ENCODE measurements at places on chromosomes 13 and 19. TPM values are rescaled to one million over a fixed set of nuclear protein-coding genes. Genes with fewer than 3 reads are reported as not detected.

- DNase-seq, result no peak
- H3K36me3 ChIP-seq, result no peaks in the 10 kb centered on the region
- no peaks in the 10 kb centered on the region for H3K27me3 ChIP-seq
- H3K4me1 ChIP-seq, result peaks cover 2% of the 10 kb centered on the region
Observed at GRCh38 chr19:15441317-15441716, 8.4 kb downstream of the WIZ start.

DNA sequence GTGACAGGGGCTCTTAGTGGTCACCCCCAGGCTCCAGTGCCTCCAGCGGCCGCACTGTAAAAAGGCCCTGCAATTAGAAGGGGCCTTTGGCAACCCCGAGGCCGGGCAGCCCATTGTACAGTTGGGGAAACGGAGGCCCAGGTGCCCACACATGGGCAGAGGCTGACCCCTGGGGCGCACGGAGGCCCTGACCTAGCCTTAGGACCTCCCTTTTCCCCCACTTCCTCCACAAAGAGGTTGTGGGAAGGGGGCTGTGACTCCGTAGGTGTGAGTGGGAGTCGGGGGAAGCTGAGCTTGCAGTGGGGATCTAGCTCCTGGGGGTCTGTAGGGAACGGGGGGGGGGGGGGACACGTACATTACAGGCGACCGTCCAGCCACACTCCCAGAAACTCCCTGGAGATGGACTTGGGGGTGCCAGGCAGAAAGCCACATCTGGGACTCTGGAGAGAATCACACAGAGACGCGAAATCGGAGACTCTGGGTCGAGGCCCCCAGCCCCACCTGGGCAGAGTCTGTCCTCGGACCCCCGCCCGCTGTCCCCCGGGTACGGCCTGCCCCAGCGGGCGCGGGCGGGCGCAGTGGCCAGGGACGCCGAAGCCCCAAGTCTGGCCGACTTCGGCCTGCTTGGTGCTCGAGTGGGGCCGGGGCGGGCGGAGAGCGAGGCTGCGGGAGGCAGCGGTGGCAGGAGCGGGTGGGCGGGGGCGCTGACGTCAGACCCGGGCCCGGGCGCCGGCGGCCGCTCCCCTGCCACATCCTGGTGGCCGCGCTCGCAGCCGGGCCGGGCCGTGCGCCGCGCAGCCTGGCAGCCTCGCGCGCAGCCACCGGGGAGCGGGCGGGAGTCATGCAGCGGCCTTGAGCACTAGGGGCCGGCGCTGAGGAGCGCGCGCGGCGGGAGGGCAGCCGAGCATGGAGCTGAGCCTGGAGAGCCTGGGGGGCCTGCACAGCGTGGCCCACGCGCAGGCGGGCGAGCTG lies at the start of gene ONECUT3:
Gene ONECUT3, plus strand, starts transcription at position 750 of the 972 bp plus-strand sequence. Its CDS starts 157 bp downstream, at position 907.
- H3K27ac ChIP-seq, result no peak within 1 kb of the TSS
- H3K27me3 ChIP-seq, result peaks cover 54% of the 10 kb centered on the region
- H3K36me3 ChIP-seq, result no peaks in the 10 kb centered on the region
- DNase-seq, result no peak

DNA sequence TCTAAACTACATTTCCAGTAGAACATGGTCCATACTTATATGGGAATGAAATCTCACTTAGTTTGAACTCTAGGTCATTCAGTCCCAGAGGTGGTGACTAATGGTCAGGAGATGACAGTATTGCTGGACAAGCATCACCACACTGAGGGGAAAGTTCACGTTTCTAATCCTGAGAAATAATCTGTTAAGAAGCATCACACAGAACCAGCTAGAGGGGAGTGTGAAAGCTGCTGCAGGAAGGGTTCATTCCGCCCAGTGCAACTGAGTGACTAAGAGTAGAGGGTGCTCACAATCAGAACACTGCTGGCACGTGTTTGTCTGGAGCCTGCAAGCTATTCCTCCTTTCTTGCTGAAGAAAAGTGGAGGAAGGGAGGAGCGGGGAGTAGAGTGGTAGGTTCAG lies 2.7 kb downstream of the COL4A1 start:
- no peaks in the 10 kb centered on the region for H3K4me1 ChIP-seq
- H3K36me3 ChIP-seq, result no peaks in the 10 kb centered on the region
- H3K27me3 ChIP-seq, result peaks cover 59% of the 10 kb centered on the region

GRCh38 chr19:11177592-11177991 lies 19.8 kb downstream of the KANK2 start:
- no peak for DNase-seq
- H3K4me3 ChIP-seq, result no peak overlapping the region
- H3K27me3 ChIP-seq, result peaks cover 2% of the 10 kb centered on the region
- no peak overlapping the region for H3K27ac ChIP-seq
- H3K36me3 ChIP-seq, result no peaks in the 10 kb centered on the region
- H3K4me1 ChIP-seq, result peaks cover 11% of the 10 kb centered on the region

DNA sequence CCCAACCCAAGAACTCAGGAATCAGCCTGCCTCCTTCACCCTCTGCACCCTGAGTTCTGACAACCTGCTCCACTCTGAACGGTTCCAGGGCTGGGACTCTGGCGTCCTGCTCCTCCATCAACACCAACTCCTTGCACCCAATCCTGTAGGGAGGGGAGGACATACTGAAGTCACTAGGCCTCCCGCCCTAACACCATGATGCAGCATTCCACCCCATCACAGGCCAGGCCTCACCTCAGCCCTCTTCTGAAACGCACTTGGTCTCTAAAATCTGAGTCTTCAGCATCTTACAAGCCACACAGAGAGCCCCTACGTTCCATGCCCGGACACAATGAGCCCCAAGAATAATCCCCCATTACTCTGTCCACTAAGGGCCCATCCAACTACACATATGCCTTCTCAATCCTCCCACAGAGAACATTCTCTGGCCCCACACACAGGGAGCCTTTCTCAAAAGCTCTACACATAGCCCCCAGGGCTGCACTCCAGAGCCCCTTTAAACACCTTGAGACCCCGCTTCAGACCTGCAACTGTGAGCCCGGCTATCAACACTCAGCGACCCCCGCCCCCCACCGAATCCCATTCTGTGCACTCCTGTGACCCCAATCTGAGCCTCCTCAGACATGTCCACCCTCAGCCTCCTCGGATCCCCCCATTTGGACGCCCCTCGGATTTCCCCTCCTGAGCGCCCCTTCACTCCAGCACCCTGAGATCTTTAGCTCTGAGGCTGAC lies 567 bp downstream of the ALKBH6 start:
- peak overlapping the region; percentile 97 for H3K27ac ChIP-seq
- peaks cover 11% of the 10 kb centered on the region for H3K36me3 ChIP-seq
- H3K4me1 ChIP-seq, result peaks cover 31% of the 10 kb centered on the region
- DNase-seq, result peak; percentile 14

GRCh38 chr13:44972956-44973581 lies 16.2 kb downstream of the NUFIP1 start:
- no peak overlapping the region for H3K27ac ChIP-seq
- H3K4me1 ChIP-seq, result no peaks in the 10 kb centered on the region
- DNase-seq, result no peak
- H3K27me3 ChIP-seq, result no peaks in the 10 kb centered on the region
- H3K4me3 ChIP-seq, result no peak overlapping the region

- DNase-seq, result no peak
- H3K4me1 ChIP-seq, result no peaks in the 10 kb centered on the region
- no peak overlapping the region for H3K27ac ChIP-seq
- H3K4me3 ChIP-seq, result no peak overlapping the region
- no peaks in the 10 kb centered on the region for H3K27me3 ChIP-seq
- no peaks in the 10 kb centered on the region for H3K36me3 ChIP-seq
Observed at GRCh38 chr13:64910096-64910495, 2320.0 kb downstream of the PCDH9 start.

GRCh38 chr13:75637181-75637750 lies 1.1 kb downstream of the LMO7 start:
- peak overlapping the region; percentile 73 for H3K4me3 ChIP-seq
- H3K27me3 ChIP-seq, result peaks cover 18% of the 10 kb centered on the region
- no peaks in the 10 kb centered on the region for H3K36me3 ChIP-seq
- peak; percentile 5 for DNase-seq
- H3K4me1 ChIP-seq, result peaks cover 8% of the 10 kb centered on the region

GRCh38 chr19:13926715-13927114 lies 11.5 kb downstream of the PODNL1 start:
- no peak overlapping the region for H3K27ac ChIP-seq
- DNase-seq, result no peak
- no peak overlapping the region for H3K4me3 ChIP-seq
- H3K4me1 ChIP-seq, result no peaks in the 10 kb centered on the region
- peaks cover 22% of the 10 kb centered on the region for H3K36me3 ChIP-seq

GRCh38 chr19:16161840-16162239 lies 11.5 kb downstream of the CIB3 start:
- no peaks in the 10 kb centered on the region for H3K27me3 ChIP-seq
- H3K4me3 ChIP-seq, result no peak overlapping the region
- peaks cover 5% of the 10 kb centered on the region for H3K36me3 ChIP-seq

DNA sequence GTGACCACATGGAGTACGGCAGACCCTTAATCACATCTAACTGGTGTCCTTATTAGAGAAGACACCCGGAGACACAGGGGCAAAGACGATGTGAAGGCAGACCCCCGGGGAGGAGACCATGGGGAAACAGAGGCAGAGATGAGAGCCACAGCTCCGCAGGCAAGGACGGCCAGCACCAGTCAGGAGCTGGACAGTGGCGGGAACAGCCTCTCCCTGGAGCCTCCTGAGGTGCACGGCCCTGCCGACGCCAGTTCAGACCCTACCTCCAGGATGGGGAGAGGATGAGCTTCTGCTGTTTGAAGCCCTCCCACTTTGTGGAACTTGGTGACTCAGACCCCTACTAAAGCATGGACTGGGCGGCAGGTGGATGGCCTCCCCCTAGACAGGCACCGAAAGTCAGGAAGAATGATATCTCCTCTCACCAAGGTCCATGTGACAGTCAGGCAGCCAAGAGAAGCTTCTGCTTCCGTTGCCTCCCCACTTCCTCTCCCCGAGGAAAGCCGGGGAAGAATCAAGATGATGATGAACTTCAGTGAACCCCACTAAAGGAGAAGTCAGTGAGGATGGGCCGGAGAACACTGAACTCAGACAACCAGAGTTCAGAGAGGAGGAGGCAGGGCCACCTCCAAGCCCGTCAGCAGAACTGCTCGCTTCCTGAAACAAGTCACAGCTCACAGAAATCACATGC lies 25.4 kb downstream of the RAB20 start:
- no peak for DNase-seq
- no peaks in the 10 kb centered on the region for H3K27me3 ChIP-seq
- no peak overlapping the region for H3K27ac ChIP-seq
- H3K36me3 ChIP-seq, result no peaks in the 10 kb centered on the region
- no peak overlapping the region for H3K4me3 ChIP-seq

DNA sequence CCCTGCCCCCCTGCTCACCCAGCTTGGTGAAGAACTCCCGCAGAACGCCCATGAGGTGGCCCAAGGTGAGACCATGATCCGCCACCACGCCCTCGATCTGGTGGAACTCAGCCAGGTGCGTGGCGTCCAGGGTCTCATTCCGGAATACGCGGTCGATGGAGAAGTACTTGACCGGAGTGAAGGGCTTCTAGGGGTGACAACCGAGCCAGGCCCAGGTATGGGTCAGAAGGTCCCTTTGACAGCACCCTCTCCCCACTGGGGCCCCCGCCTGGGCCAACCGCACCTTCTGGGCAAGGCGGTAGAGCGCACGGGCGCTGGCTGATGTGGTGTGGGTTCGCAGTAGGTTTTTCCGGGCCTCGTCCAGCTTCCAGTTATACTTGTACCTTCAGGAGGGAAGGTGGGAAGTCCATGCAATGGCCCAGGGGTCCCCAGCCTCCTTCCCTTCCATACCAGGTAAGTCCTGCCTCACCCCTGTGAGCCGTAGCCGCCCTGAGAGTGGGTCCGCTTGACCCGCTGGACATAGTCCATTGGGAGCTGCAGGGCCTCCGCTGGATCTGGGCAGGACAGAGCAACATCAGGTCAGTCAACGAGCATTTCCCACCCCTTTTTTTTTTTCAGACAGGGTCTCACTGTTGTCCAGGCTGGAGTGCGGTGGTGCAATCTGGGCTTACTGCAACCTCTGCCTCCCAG lies 5.7 kb upstream of the SYCE2 start:
- peaks cover 3% of the 10 kb centered on the region for H3K4me1 ChIP-seq
- H3K4me3 ChIP-seq, result no peak overlapping the region
- peaks cover 60% of the 10 kb centered on the region for H3K36me3 ChIP-seq
- H3K27ac ChIP-seq, result no peak overlapping the region
- no peaks in the 10 kb centered on the region for H3K27me3 ChIP-seq
- DNase-seq, result no peak

GRCh38 chr13:77377016-77377415 lies 50.1 kb upstream of the MYCBP2 start:
- H3K4me3 ChIP-seq, result no peak overlapping the region
- H3K36me3 ChIP-seq, result no peaks in the 10 kb centered on the region
- H3K27me3 ChIP-seq, result no peaks in the 10 kb centered on the region
- DNase-seq, result no peak
- no peak overlapping the region for H3K27ac ChIP-seq

DNA sequence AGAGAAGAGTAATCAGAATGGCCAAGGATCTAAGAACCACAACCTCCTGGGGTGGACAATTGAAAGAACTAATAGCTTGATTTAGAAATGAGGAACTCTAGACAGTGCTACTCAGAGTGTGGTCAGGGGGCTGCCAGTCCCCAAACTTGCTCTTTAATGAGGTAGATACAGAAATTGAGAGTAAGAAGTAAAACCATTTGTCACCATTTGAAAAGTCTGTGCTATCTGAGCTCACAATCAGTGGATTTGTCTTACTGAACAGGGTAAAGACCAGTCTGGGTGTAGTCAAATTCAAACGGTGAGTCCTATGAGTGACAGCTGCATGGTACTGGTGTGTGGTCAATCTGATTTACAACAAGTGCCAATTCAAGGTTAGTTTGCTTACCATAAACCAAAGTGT lies 118.9 kb downstream of the KL start:
- peaks cover 2% of the 10 kb centered on the region for H3K27me3 ChIP-seq
- H3K36me3 ChIP-seq, result no peaks in the 10 kb centered on the region
- H3K4me3 ChIP-seq, result no peak overlapping the region
- no peak overlapping the region for H3K27ac ChIP-seq

- H3K36me3 ChIP-seq, result peaks cover 2% of the 10 kb centered on the region
- H3K27ac ChIP-seq, result no peak overlapping the region
- H3K27me3 ChIP-seq, result peaks cover 1% of the 10 kb centered on the region
- DNase-seq, result no peak
- no peak overlapping the region for H3K4me3 ChIP-seq
Observed at GRCh38 chr19:20367811-20368294, 197.7 kb downstream of the ZNF737 start.

DNA sequence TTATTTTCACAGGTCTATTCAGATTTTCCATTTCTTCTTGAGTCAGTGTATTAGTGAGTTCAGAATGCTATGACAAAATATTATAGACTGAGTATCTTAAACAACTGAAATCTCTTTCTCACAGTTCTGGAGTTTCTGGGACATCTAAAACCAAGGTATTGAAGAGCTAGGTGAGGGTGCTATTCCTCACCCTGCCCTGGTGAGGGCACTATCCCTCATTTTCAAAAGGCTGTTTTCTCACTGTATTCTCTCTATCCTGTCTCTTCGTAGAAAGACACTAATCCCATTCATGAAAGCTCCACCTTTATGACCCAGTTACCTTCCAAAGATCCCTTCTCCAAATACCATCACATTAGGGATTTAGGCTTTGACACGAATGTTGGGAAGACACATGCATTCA lies 1617.1 kb downstream of the PCDH9 start:
- no peaks in the 10 kb centered on the region for H3K36me3 ChIP-seq
- no peak overlapping the region for H3K4me3 ChIP-seq
- no peaks in the 10 kb centered on the region for H3K4me1 ChIP-seq
- no peak overlapping the region for H3K27ac ChIP-seq
- H3K27me3 ChIP-seq, result no peaks in the 10 kb centered on the region
- DNase-seq, result no peak

PRR19 gene
- total RNA-seq, result 0.49 TPM

YJEFN3 gene
- 7.4 TPM for total RNA-seq

NXNL1 gene
- total RNA-seq, result not detected

Measured in activated CD8-positive, alpha-beta T cell treated with anti-CD3 and anti-CD28 coated beads for 36 hours (primary cell).